Pulmonary artery endothelial cell (primary cell): ENCODE measurements at places on chromosomes 7 and 10. TPM values are rescaled to one million over a fixed set of nuclear protein-coding genes. Genes with fewer than 3 reads are reported as not detected.

The GPR15LG gene
- not detected in 2 replicates for total RNA-seq

The SPOCK2 gene
- 0.18 and 0.20 TPM in 2 replicates for total RNA-seq

DNA sequence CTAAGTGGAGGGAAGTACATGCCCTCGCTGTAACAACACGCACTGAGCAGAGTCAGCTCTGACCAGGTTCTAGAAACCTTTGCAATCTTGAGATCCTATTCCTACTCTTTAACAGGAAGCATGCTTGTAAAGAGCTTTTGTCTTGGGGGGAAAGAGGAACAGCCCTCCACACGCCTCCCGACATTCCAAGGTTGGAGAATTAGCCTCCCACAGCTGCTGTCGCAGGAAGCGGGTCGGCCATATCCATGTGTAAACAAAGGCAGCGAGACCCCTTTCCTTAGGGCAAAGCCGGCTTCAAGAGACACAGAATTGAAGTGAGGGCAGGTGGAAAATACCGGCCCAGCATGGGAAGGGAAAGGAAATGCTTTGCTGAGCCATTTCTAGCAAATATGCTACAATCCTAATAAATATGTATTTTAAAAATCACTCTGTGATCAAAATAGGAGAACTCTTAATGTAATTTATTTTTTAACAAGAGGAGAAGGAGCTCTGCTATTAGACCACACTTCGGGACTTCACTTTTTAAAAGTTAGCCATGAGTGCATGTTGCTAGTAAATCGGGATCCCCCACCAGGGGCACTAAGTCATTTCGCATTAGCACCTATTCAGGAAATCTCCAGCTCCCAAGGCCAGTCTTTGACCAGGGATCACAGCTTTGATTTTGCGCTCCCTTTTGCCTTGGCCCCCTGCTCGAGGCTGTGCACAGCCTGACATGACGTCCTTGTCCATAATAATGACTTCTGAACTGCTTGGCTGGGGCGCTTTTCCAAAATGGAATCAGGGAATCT is 55.9 kb downstream of the FAM204A start:
- DNase-seq, result no peak

GRCh38 chr7:92508946-92509345 is 19.4 kb downstream of the PEX1 start:
- no peak for DNase-seq

GRCh38 chr10:99374526-99374925 is 45.4 kb downstream of the CNNM1 start:
- DNase-seq, result no peak
